NCI-H526 (cell line): ENCODE measurements at places on chromosomes 12 and 14.
A peak's percentile ranks its signal among the peaks of the same experiment; 100 is the strongest.

DNA sequence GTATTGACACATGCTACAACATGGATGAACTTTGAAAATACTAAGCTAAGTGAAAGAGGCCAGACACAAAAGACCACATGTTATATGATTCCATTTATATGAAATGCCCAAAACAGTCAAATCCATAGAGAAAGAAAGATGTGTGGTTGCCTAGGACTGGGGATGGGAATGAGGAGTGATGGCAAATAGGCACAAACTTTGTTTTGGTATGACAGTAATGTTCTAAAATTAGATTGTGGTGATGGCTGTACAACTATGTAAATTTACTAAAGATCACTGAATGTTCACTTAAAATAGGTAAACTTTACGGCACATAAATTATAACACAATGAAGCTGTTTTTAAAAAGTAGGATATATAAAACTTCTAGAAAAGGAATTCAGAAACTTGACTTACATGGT lies 41.7 kb downstream of the PPP1R13B start:
- DNase-seq, result no peak

DNA sequence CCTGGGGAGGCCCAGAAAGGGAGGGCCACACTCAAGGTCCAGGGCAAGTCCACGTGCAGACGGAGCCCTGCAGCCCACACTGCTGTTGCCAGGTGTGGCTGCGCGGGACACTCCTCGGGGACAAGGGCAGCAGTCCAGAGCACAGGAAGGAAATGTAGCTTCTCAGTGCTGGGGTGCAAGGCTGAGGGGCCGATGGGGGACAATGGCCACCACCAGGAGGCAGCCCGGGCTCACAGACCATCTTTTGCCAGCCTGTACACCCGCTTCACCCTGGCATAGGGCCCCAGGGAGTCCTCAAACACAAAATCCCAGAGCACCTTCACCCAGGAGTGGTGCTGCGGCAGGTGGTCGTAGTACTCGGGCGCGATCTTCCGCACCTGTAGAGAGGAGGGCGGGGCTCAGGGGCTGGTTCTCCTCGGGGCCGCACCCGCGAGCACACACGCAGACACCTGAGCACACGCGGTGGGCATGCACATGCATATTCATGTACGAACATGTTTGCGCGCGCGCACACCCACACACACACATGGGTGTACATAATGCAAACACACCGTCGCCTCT lies 12.8 kb downstream of the DEGS2 start:
- DNase-seq, result peak; percentile 32

DNA sequence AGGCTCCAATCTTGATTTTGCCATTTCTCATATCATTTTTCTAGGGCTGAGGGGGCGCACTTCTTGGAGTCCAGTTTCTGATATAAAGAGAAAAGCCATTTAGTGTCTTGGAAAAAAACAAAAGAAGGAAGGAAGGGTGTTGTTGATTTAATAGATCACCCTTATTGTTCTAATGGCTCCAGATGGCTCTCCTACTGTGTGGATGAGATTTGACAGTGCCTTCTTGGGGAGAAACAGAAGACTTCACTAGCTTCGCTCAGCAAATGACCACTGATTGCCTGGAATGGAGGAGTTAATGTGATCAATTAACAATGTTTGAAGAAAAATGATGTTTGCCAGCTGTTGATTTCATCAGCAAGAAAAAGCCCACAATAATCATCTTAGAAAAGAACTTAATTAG lies 216.2 kb downstream of the APAF1 start:
- no peak for DNase-seq

GRCh38 chr12:11758510-11759493 lies 109.3 kb downstream of the ETV6 start:
- DNase-seq, result no peak
